ENCODE measurements at places on chromosomes 1 and 21.

GRCh38 chr21:41762753-41763152, 4.1 kb downstream of the RIPK4 start:
- no peak for DNase-seq

DNA sequence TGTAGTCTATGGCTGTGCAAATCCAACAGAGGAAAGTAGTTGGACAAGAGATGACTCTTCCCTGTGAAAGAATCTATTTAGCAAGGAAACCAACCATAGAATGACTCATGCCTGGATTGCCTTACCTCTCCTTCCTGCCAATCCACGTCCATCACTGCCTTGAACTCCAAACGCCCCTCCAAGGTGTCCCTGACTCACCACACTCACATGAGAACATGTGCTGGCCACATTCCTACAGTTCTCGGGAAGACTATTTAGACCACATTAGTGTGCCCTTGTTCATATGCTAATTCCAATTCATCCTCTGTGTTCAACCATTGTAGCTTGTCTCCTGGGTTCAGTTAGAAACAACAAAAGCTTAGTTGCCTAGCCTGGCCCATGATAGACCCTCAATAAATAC, 157.3 kb downstream of the SLC30A10 start:
- DNase-seq = no peak

DNA sequence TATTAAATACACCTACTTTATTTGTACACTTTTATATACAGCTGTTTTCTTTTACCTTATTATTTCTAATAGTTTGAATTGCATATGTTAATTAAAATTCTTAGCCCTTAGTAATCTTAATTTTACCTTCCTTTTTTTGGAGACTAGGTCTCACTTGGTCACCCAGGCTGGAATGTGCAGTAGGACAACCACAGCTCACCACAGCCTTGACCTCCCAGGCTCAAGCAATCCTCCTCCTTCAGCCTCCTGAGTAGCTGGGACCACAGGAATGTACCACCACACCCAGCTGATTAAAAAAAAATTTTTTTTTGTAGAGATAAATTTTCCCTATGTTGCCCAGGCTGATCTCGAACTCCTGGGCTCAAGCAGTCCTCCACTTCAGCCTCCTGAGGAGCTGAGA, 15.0 kb upstream of the SDC3 start:
- no peak for DNase-seq

DNA sequence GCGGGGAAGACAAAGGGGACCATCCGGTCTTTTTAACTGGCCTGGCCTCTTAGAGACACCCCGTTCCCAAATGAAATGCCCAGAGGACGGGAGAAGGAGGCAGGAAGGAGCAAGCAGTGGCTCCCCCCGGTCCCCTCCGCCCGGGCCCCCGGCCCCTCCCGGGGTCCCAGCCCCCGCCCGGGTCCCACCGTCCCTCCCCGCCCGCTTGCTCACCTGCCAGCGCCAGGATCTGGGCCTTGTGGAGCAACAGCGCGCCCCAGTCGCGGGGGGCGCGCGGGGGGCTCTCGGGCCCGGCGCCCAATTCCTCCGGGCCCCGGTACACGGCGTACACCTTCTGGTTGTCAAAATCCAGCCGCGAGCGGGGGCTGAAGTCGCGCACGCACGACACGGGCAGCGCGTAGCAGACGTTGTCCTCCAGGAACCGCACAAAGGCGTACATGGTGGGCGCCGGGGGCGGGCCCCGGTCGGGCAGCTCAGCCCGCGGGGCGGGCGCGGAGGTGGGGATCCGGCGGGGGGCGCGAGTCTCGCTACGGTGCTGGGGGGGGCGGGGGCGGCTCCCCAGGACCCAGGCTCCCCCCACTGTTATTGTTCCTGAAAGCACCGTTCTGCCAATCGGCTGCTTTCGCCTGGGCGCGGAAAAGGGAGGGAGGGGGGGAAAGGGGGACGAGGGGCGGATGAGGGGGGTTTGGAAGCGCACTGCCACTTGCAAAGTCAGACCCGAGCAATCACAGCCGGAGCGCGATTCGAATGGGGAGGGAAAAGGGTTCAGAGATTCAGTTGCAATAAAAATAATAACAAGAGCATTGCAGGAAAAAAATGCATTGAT, at the start of gene BEND5:
BEND5 (minus strand) TSS at position 499 of the 826 bp plus-strand sequence; CDS start at position 439, 60 bp downstream.
- DNase-seq = no peak

GRCh38 chr1:220407191-220407590, 120.7 kb upstream of the MARK1 start:
- DNase-seq = no peak

DNA sequence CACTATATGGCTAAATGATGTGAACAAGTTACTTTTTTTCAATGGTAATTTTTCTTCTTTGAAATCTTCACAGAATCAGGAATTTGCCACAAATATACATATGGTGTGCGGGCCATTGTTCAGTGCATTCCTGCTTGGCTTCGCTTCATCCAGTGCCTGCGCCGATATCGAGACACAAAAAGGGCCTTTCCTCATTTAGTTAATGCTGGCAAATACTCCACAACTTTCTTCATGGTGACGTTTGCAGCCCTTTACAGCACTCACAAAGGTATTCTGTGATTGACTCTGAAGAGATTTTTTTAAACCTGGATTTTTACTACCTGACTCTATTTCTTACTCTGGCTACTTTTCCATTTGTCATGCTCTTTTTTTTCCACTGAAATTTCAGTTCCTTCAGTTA, 76.2 kb upstream of the KIAA1614 start:
- DNase-seq = no peak

DNA sequence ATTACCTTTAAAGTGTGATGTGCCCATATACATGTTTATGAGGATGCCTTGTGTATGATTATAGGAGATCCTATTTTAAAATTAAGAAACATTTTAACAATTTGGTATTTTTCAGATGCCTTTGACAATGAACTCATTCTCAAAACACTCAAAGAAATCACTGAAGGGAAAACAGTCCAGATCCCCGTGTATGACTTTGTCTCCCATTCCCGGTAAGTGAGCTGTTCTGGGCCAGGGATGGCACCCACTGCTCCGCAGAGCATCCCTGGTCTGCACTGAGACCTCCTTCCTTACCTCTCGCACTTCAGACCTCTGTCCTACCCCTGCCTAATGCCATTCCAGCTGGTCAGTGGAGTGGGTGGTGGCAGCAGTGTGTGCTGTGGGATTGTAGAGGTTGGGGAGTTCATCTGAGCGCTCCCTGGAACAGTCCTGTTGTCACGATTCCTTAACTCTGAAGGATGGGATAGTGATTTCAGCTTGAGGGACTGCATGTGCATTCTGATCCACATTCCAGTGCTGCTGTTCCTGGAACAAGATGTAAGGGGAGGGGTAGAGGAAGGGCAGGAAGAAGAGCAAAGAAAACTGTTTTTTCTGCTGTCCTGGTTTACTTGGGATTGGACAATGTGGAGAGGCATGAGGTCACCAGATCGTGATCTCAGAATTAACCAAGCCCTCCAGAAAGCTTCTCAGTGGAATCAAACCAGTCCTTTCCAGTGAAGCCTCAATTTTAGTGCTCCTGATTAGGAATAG, 63.9 kb downstream of the UCK2 start:
- DNase-seq = no peak

DNA sequence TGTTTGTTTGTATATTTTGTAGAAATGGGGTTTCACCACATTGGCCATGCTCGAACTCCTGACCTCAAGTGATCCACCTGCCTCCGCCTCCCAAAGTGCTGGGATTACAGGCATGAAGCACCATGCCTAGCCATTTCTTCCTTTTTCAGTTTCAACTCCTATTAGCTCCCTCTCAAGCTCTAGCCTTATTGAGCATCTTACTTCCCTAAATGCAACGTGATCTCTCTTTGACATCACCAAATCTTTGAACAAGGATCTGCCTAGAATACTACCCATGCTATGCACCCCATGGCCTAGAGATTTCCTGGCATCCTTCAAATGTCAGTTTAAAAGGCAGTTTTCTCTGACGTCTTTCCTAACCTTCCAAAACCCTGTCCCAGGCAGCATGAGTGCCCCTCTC, 91.1 kb upstream of the NR5A2 start:
- DNase-seq = no peak

GRCh38 chr1:218904416-218904815, 269.3 kb upstream of the LYPLAL1 start:
- DNase-seq = no peak

GRCh38 chr1:73366734-73367413, 831.1 kb downstream of the LRRIQ3 start:
- DNase-seq = no peak

GRCh38 chr1:147522775-147523174, 18.5 kb upstream of the BCL9 start:
- DNase-seq = no peak

GRCh38 chr1:153647346-153647714, 11.2 kb upstream of the SNAPIN start:
- no peak for DNase-seq

- DNase-seq = peak; percentile 69
These were observed 7.3 kb upstream of the DEDD start for GRCh38 chr1:161139766-161140165.

DNA sequence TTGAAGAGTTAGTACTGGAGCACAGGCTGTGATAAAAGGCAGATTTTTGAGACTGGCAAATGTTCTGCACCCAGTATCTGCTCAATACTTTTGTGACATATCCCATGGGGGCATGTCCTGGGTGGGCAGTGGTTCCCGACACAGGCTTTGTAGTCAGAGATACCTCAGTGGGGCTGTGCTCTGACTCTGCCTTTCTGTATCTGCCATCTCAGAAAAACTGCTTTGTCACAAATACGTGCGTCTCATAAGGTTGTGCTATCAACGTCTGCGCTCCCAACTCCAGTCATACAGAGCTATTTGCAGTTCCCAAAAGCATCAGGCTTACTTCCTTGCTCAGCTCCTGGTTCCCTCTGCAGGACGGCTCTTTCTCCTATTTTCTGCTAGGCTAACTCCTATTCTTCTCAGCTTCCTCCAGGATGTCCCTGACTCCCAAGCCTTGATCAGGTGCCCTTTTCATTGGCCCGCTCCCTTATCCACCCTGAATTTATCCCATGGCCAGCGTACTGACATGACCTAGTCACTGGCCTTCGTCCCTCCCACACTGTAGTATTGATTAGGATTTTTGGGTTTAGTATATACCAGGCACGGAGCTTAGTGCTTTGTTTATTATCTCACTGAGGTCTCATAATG, 12.1 kb upstream of the RAB29 start:
- no peak for DNase-seq

- no peak for DNase-seq
These were observed 236.2 kb downstream of the SETD4 start for GRCh38 chr21:35824136-35824535.

- DNase-seq = no peak
These were observed 15.6 kb upstream of the DMBX1 start for GRCh38 chr1:46473991-46474390.

DNA sequence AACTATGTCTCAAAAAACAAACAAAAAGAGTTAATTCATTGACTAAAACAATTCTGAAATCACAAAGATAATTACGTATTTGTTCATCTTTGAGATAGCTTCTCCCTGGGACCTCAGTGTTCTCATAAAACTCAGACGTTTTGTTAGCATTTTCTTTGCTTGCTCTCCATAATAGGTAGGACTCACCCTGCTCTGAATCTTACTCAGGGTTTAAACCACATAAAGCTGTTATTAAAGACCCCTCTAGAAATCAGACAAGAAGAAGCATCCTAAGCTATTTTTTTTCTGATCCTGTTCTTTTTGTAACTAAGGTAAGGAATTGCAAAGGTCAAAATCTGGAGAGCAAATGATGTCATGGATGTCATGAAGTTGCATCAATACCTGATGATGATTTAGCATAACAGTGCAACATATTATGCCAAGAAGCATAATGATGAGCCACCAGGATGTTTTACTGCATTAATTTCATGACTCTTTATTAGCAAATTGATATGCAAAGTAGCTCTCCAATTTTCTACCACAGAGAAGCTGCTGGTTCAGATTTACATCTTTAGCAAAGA, 2.4 kb downstream of the FBXO42 start:
- no peak for DNase-seq

- DNase-seq = no peak
These were observed 64.2 kb upstream of the CNTN2 start for GRCh38 chr1:204978782-204979181.

- no peak for DNase-seq
These were observed 76.0 kb upstream of the C1orf105 start for GRCh38 chr1:172344444-172344843.

DNA sequence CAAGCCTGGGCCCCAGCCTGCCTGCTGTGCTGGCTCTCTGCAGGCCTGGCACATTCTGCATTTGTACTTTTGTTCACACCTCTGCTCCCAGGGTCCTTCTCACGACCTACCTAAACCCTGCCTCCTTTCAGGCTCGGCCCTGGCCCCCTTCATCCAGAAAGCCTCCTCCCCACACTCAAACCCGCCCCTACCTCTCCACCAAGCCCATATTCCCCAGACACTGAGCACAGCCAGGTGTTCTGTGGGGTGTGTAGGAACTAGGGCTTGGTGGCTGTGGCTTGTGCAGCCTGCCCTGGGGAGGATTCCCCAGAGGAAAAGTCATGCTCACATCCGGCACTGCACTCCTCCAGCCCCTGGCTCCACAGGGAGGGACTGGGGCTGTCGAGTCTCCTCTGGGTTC, 8.2 kb upstream of the MIXL1 start:
- DNase-seq = no peak

DNA sequence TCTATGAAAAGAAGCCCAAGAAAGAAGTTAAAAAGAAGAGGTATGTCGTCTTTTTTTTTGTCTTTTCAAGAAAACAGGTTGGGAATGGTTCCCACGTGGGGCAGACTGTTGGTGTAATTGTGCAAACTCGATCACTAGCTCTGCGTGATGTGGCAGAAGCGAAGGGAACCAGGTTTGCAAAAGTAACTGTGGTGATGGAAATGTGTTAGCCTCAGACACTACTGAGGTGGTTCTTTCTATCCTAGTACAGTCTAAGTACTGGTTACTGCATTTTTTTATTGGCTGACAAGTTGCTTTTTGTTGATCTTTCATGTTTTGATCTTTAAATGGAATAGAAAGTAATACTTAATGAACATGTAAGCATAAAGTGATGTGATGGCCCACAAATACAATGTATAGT, 8.8 kb downstream of the RPL5 start:
- no peak for DNase-seq

- no peak for DNase-seq
These were observed 1.9 kb upstream of the CNTN2 start for GRCh38 chr1:205041001-205041715.

- DNase-seq = no peak
These were observed 14.9 kb downstream of the ETS2 start for GRCh38 chr21:38820471-38821239.

- no peak for DNase-seq
These were observed 58.9 kb downstream of the SWT1 start for GRCh38 chr1:185215911-185216310.

- DNase-seq = no peak
These were observed 44.7 kb upstream of the LAX1 start for GRCh38 chr1:203720242-203720641.

DNA sequence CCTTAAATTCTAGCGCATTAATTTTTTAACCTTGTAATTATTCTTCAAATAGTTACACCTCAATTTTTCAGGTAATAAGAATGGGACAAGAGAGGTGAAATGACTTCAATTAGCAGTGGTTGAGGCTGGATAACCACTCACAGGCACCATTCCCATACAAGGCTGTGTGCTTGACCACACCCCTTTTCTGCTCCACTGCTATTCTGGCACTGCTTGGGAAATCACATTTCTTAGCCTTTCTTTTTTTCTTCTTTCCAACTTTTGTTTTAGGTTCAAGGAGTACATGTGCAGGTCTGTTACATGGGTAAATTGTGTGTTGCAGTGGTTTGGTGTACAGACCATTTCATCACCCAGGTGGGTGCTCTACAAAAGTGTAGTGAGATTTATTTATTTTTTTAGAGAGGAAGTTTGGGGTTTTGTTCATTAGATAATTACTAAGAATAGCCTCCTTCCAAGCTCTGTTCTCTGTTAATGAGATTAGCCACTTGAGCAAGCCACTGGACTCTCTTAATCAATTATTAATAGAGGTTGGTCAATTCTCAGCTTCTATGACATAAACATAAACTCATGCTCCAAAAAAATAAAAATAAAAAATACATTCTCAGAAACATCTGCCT, 14.4 kb downstream of the ILDR2 start:
- DNase-seq = no peak
